ENCODE measurements at places on chromosomes 5 and 9.

DNA sequence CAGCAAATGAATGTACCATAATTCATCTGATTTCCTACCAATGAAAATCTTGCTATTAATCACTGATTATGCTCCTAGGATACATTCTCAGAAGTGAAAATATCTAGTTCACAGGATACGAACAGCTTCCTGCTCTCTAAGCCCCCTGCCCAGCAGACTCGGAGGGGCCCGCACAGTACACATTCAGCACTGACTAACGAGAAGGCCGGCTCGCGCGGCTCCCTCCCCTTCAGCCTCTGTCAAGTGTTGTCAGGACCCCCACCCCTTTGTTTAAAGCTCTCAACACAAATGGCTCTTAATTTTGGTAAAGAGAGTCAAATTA is 82.0 kb downstream of the PRRT1B start:
- no peak for DNase-seq

DNA sequence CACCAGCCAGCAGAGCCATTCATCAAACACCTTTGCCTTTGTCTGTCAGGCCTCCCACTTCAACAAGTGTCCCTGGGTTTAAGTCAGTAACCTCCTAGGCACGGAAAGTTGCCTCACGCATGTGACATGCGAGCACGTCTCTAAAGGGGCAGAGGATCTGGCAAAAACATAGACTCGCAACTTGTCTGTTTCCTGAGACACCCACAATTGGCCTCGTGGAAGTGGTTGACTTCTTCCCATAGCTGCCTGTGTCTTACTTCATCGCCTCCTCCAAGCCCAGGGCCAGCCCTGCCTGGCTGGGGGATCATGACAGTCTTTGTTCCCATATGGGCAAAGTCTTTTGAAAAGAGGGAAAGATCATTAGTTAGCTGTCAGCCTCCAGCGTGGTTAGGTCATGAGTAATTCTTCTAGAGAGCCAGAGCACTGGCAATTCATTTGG is 35.5 kb upstream of the GLRX start:
- DNase-seq: no peak

DNA sequence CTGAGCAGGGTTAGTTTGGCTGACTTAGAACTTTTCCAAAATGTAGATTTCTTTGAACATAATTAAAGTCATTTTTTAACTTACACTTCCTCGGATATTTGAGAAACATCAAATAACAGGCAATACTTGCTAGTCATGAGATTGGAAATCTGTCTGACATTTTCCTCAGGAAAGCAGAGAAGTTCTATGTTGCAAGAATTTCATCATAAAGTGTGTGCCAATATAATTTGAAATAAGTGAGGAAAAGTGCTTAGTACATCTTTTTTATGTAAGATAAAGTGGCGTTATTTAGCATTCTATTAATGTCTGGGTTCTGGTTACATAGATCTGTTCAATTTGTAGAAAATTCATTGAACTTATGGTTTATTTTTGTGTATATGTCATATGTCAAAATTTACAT is 48.7 kb upstream of the C5orf47 start:
- DNase-seq: no peak

- DNase-seq: no peak
Measured at GRCh38 chr9:121309171-121309570, 41.2 kb downstream of the GSN start.

GRCh38 chr5:11046160-11046559 is 285.1 kb upstream of the DAP start:
- no peak for DNase-seq

GRCh38 chr5:179354305-179354882 is 9.1 kb upstream of the ADAMTS2 start:
- no peak for DNase-seq

Data from activated CD8-positive, alpha-beta memory T cell treated with anti-CD3 and anti-CD28 coated beads for 4 hours (primary cell).